ENCODE measurements at places on chromosomes 3 and 15.

- peak; percentile 58 for DNase-seq
These were observed 9.7 kb upstream of the DCLK3 start for GRCh38 chr3:36774052-36774451.

DNA sequence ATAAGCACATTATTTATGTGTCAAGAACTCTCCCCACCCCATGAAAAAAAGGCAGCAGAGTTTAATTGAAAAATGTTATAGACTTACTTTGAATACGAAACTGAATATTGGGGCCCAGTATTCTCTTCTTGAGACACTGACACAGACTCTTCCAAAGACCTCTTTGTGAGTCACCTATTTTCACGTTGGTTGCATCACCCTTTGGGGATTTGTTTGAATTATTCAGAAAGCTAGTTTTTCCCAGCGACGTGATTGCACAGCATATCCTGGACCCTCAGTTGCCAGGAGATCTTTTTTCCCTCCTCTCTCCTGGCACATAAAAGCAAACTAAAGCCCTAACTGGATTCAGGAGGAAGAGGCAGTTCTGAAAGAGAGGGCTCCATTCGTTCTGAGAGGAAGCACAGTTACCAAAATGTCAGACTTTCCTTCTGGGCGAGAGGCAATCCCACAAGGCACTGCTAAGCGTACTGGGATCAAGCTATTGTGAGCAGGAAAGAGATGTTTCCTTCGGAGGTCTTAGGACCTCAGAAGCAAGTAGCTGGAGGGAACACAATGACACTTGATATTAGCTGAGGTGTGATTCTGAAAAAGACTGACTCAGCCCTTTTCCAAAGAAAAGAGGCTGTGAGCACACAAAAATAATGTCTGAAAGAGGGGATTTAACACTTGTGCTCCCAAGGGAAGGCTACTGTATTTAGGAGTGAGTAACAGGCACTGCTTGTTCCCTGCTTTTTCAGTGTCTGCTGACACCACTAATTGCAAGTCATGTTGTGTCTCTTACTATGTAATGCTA, 65.8 kb upstream of the CADPS start:
- peak; percentile 82 for DNase-seq

DNA sequence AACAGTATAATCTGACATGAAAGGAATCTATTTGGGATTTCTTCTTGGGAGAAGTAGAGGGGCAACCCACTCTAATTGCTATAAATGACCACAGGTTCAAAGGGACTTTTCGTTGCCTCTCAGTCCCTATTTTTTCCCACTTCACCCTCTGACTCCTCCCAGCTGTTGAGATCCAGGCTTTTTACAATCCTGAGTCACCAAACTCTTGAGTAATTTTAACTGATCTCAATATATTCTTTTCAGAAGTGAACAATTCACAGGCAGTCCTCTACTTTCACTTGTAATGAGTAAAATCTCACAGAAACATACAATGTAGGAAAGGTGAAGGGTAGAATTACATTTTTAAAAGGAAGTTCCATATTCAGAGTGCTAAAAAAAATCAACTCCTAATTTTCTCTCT, 44.6 kb downstream of the EIF4E3 start:
- peak; percentile 88 for DNase-seq

DNA sequence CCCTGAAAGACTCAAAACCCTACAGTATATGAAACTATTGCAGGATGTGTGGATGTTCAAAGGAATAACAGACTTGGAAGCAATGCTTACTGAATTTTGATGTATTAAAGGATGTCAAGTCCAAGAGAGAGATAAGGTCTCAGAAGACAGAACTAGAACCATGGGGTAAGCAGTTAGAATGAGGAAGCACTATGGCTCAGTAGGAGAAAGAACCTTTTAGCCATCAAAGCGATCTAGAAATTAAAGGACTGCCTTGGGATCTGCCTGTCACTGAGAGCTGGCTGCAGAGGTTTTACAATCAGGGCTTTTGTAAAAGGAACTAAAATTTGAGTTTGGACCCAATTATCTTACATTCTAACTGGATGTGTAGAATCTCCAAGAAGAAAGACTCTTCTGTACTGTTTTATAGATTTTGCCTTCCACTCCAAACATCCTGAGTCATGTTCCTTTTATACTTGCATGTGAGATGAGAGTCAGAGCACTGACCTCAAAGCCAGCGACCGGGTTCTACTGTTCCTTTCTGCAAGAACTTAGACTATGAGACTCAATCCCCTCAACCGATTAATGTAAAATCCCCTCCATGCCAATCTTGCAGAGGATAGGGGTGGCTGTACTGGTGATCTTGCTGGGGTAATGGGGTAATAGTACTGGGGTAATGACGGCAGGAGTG, 412.3 kb upstream of the TPRG1 start:
- DNase-seq = no peak

- DNase-seq = no peak
These were observed 39.8 kb upstream of the CA12 start for GRCh38 chr15:63421433-63421832.

DNA sequence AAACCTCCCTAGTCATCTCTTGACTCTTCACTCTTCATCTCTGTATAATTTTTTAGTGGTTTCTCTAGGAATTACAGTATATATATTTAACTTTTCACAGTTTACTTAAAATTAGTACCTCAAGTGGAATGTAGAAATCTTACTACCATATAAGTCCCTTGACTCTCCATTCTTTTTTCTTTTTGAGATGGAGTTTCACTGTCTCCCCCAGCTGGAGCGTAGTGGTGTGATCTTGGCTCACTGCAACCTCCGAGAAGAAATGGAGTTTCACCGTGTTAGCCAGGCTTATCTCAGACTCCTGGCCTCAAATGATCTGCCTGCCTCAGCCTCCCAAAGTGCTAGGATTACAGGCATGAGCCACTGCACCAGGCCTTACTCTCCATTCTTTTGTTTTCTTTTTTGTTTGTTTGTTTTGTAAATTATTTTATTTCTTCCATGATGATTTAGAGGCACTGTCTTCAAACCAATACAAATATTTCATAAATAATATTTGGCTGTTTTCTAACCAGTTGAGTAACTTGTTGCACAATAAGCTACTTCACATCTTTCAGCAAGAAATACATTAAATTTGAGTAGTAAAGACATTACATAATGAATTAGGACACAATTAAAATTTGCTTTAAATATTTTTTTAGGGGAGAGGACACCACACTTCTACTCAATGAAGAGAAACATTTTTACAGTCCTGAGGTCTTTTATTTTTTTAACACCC, 144.8 kb downstream of the RBPMS2 start:
- no peak for DNase-seq

GRCh38 chr3:98680723-98681122, 82.4 kb upstream of the ST3GAL6 start:
- DNase-seq = peak; percentile 36

- no peak for DNase-seq
These were observed at the start of gene ALDH1A2 for GRCh38 chr15:58065445-58066041. Gene ALDH1A2, minus strand, starts transcription at chr15:58065711. Its CDS starts 61 bp downstream, at chr15:58065650.

GRCh38 chr3:32502946-32503286, 264 bp upstream of the CMTM6 start:
- DNase-seq = no peak

GRCh38 chr15:47870956-47871625, 153.8 kb downstream of the SEMA6D start:
- peak; percentile 30 for DNase-seq

- peak; percentile 29 for DNase-seq
These were observed 28.5 kb downstream of the IL16 start for GRCh38 chr15:81225161-81225671.

DNA sequence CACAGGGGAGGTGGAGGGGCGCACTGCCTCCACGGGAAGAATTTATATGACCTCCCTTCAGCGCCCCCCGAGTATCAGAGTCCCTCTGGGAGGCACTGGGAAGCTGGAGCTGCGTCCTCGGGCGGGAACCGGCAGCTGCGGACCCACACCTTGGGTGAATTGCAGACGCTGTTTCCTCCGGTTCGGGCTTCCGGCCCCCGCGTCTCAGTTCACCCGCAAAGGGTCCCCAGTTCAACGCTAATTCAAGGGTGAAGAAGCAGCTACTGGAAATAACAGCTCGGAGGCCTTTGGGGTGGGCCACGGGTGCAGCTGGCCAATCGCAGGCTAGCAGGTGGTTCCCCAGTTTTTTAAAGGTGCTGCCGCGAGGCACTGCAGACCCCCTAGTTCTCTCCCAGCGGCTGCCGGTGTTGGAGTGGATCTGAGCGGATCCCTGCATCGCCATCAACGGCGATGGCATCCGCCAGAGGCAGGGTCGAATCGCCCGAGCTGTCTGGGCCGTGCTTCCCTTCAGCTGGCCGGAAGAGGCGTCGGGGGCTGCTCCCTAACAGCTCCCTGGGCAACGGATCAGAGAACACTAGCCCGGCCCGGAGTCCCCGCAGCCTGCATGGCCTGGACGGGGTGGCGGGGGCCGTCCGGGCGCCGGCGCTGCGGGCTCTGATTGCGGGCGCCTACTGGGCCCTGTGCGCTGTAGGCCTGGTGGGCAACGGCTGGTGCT, 19.4 kb upstream of the ADAMTS7 start:
- peak; percentile 20 for DNase-seq

GRCh38 chr15:52636459-52636858, 42.7 kb downstream of the ATOSA start:
- no peak for DNase-seq

DNA sequence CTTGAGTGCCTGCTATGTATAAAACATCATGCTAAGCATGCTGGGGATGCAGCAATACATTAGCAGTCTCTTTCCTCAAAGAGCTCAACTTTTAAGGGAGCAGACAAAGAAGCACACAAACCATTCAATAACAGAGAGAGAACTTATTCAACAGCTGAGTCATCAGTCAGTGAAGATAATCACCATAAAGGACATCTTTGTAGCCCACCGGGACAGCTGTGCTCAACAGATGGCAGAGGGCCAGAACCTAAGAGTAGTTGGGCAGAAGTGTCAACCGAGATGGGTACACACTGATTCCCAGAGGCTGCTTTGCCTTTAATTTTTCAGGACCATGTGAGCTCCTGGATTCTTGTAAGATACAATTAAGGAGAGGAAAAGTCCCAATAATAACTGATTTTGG, 4.2 kb upstream of the RAB8B start:
- DNase-seq = no peak

DNA sequence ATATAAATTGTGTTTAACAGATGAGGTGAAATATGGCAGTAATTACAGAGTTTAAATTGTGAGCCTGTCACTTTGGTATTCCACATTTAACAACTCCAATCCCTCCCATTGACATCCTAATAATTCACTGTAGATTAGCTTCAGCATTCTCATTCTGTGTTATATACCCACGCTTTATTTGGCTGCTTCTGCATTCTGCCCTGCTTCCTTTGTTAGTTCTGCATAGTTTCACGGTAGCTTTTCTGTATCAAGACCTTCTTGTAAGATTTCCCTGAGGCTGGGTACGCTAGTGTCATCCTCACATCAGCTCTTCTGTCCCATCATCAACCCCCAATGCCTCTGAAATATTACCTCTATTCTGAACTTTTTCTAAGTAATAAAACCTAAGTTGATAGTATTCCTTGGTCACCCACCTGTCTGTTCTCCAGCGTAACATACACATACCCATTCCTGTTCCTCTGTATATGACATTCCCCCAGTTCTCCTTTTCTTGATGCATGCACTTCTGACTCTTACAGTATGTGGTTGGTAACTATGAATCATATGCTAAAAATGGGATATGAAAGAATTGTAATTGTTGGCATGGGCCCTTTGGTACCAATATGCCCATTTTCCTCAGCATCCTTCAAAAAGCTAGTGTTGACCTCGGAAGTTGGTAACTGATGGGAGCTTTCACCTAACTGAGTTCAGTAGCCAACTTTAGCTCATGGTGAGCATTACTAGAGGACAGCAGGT, 171.2 kb downstream of the KLHL25 start:
- peak; percentile 86 for DNase-seq

DNA sequence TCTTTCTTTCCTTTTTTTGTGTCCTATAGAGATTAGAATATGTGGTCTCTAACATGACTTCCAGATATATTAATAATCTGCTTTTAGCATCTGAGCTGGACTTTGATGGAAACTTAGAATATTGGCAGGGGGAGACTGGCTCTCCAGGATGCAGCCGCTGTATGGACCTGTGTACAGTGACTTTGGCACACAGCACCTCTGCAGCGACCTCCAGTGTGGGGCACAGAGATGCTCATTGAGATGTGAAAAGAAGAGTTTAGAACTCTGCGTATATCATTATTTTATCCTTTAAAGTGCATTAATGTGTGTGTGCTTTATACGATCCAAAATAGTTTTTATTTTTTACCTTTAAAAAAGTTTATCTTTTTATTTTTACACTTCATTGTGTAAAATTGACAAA, 18.3 kb downstream of the CFAP161 start:
- no peak for DNase-seq

- peak; percentile 93 for DNase-seq
These were observed 682 bp downstream of the CLDND1 start for GRCh38 chr3:98521897-98522543.

- DNase-seq = peak; percentile 33
These were observed 9.5 kb downstream of the MTHFS start for GRCh38 chr15:79887054-79887930.

DNA sequence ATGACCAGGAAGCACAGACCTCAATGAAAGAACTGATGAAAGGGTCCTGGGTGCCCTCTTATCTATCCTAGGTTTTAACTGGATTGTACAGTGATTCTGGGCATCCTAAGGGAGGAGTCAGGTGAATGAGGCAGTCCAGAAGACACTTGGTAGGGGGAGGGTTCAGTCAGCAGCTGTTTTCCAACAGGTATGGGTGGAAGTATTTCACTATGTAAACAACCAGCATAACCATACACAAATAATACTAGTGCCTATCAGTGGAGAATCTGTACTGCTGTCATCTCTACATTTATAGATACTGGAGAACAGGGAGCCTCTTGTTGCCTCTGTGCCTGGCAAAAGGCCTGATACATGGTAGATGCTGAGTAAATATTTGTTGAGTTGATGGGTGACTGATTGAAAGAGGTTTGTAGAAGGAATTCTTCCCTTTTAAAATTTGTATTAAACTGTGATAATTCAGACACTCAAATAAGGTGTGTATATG, 328.5 kb downstream of the RBMS3 start:
- no peak for DNase-seq

DNA sequence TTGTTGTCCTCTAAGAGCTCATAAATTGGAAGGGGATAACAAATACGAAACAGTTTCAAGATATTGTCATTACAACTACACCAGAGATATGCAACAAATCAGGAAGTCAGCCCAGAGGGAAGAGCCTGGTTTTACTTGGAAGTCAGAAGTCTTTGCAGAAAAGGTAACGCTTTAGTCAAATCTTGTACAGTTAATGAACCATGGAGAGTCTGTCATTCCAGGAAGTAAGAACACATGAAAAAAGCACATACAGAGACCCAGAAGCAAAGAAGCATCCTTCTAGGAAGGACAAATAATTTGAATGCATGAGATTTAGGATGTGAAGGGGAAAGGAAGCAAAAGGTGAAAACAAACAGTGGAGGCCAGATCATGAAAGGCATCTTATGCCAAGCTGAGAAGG, 19.6 kb downstream of the DYNC1LI1 start:
- DNase-seq = no peak

All from GM23248 (cell line).